Pancreas (tissue), 10 donors: ENCODE measurements at places on chromosomes 13 and 19. TPM values are rescaled to one million over a fixed set of nuclear protein-coding genes. Genes with fewer than 3 reads are reported as not detected.

Gene SIGLEC5
- 0.11 TPM for polyA plus RNA-seq

Gene ZNF600
- polyA plus RNA-seq = 11.0 TPM

Gene RFXAP
- 1.8 TPM for polyA plus RNA-seq

Gene CBARP
- polyA plus RNA-seq = 2.6 TPM

Gene RASAL3
- 7.5 TPM for polyA plus RNA-seq

Gene KRI1
- 41.8 TPM for polyA plus RNA-seq

DNA sequence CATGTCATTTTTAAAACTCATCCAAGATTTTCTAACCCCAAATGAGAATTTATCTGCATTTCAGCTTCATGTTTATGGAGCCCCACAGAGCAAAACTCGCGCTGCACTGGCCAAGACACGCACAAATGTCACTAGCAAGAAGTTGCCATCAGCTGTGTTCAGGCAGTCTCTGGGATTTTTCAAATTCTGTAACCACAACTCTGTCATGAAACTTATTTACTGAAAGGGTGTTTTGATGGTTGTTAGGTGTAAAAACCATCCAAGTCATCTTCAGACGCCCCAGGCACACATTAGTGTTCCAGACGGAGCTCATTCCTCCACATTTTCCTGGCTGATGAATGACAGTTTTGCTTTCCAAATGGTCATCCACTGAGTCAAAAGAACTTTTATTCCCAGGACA, 63.4 kb downstream of the SLC7A1 start:
- no peaks in the 10 kb centered on the region for H3K4me1 ChIP-seq
- no peak for DNase-seq
- H3K27ac ChIP-seq = no peak overlapping the region
- H3K4me3 ChIP-seq = no peak overlapping the region
- no peaks in the 10 kb centered on the region for H3K36me3 ChIP-seq

GRCh38 chr13:110034031-110034549, 247.7 kb upstream of the IRS2 start:
- H3K27me3 ChIP-seq = no peaks in the 10 kb centered on the region
- no peak overlapping the region for H3K27ac ChIP-seq
- no peak overlapping the region for H3K4me3 ChIP-seq
- H3K4me1 ChIP-seq = no peaks in the 10 kb centered on the region
- no peaks in the 10 kb centered on the region for H3K36me3 ChIP-seq

GRCh38 chr19:39971380-39972035, 543 bp downstream of the PSMC4 start:
- DNase-seq = no peak
- H3K4me1 ChIP-seq = peaks cover 7% of the 10 kb centered on the region
- no peaks in the 10 kb centered on the region for H3K27me3 ChIP-seq
- H3K36me3 ChIP-seq = peaks cover 8% of the 10 kb centered on the region
- peak overlapping the region; percentile 60 for H3K4me3 ChIP-seq

GRCh38 chr19:15464394-15465385, at the start of gene RASAL3:
TSS of gene RASAL3 (minus strand) at chr19:15464544. CDS start at chr19:15464358, 186 bp downstream.
- no peak within 1 kb of the TSS for H3K27ac ChIP-seq
- H3K4me3 ChIP-seq = no peak within 1 kb of the TSS
- DNase-seq = no peak
- no peaks in the 10 kb centered on the region for H3K4me1 ChIP-seq
- no peaks in the 10 kb centered on the region for H3K27me3 ChIP-seq

GRCh38 chr19:18259893-18260292, 14.4 kb downstream of the IQCN start:
- H3K4me1 ChIP-seq = no peaks in the 10 kb centered on the region
- no peak overlapping the region for H3K27ac ChIP-seq
- no peaks in the 10 kb centered on the region for H3K27me3 ChIP-seq
- DNase-seq = no peak

DNA sequence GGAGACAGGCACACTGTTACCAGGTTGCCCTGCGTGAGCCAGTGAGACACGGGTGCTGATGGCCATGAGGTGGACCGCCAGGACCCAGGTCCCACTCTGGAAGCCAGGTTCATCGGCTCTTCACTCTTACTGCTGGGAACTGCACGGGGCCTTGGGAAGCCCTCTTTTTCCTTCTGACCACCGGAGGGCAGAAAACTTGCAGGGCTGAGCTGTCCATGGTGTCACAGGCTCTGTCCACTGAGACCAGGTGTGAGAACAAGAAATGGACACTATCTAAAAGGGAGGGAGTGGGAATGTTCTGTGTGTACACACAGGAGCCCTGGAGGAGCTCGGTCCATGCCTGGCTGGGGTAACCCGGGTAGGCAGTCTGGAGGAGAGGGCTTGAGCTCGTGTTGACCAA, 93.4 kb downstream of the UQCRFS1 start:
- H3K36me3 ChIP-seq = no peaks in the 10 kb centered on the region
- no peak overlapping the region for H3K27ac ChIP-seq
- H3K27me3 ChIP-seq = no peaks in the 10 kb centered on the region
- no peak overlapping the region for H3K4me3 ChIP-seq
- DNase-seq = no peak
- H3K4me1 ChIP-seq = no peaks in the 10 kb centered on the region

DNA sequence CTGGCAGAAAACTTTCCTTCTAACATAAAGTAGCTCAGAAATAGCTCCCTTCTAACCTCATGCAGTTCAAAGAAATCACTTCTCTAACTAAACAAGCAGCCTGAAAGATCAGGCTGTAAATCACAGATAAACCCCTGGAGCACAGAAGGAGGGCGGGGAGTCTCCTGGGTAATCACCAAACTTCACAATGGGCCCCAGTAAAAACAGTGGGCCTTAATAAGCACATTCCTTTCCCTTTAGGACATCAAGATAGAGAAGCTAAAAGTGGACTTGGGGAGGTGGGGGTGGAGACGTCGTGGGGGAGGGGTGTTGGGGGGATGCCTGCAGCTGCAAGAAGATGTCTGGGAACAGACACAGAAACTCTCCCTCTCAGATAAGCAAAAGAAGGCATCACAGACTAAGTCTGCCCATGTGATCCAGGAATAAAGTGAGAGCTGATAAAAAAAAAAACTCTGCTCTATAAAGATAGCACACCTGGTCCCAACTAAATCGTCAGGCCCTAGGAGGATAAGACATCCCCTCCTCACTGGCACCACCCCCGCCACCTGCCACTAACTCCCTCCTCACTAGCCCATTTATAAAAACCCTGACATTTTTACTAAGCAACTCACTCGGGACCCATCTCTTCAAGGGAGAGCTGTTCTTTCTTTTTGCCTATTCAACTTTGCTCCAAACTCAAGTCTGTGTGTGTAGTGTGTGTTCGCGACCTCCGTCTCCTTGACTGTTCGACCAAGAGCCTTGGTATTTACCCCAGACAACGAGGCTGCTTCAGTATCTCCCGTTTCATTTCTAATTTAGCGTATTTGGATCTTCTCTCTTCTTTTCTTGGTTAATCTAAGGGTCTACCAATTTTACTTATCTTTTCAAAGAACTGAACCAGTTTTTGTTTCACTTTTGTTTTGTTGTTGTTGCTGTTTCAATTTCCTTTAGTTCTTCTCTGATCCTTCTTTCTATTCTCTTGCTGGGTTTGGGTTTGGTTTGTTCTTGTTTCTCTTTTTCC, 31.7 kb downstream of the DNAJC15 start:
- H3K4me1 ChIP-seq = no peaks in the 10 kb centered on the region
- no peak for DNase-seq
- no peaks in the 10 kb centered on the region for H3K27me3 ChIP-seq
- no peak overlapping the region for H3K27ac ChIP-seq

DNA sequence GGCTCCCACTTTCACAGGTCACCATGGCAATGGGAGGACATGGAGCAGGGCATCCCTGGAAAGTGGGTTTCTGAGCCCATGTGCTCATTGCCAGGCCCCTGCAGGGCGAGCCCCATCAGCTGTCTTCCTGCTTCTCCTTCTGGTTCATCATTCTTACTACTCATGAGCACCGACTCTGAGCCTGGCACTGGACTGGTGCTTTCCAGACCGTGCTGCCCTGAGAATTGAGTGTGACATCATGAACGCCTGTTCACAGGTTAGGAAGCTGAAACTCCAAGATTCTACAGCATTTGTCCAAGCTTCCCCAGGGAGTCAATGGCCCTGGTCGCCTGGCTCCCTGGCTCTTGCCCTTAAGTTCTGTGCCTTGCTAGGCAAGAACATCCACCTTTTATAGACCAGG, 210.4 kb upstream of the ZNF536 start:
- no peak for DNase-seq
- H3K4me1 ChIP-seq = no peaks in the 10 kb centered on the region
- H3K27ac ChIP-seq = no peak overlapping the region
- no peak overlapping the region for H3K4me3 ChIP-seq
- no peaks in the 10 kb centered on the region for H3K36me3 ChIP-seq

GRCh38 chr13:54758795-54759194, 1730.2 kb downstream of the OLFM4 start:
- no peaks in the 10 kb centered on the region for H3K4me1 ChIP-seq
- H3K4me3 ChIP-seq = no peak overlapping the region
- no peak overlapping the region for H3K27ac ChIP-seq
- no peaks in the 10 kb centered on the region for H3K36me3 ChIP-seq
- H3K27me3 ChIP-seq = no peaks in the 10 kb centered on the region
- DNase-seq = no peak

- H3K36me3 ChIP-seq = no peaks in the 10 kb centered on the region
- DNase-seq = no peak
- H3K27me3 ChIP-seq = no peaks in the 10 kb centered on the region
- no peak overlapping the region for H3K27ac ChIP-seq
- H3K4me3 ChIP-seq = no peak overlapping the region
- no peaks in the 10 kb centered on the region for H3K4me1 ChIP-seq
These were observed 118.6 kb upstream of the ZNF536 start for GRCh38 chr19:30253581-30253996.

- no peak overlapping the region for H3K4me3 ChIP-seq
- no peaks in the 10 kb centered on the region for H3K27me3 ChIP-seq
- no peaks in the 10 kb centered on the region for H3K36me3 ChIP-seq
- no peak overlapping the region for H3K27ac ChIP-seq
- H3K4me1 ChIP-seq = no peaks in the 10 kb centered on the region
- no peak for DNase-seq
These were observed 10.6 kb upstream of the OXGR1 start for GRCh38 chr13:97004886-97005285.

DNA sequence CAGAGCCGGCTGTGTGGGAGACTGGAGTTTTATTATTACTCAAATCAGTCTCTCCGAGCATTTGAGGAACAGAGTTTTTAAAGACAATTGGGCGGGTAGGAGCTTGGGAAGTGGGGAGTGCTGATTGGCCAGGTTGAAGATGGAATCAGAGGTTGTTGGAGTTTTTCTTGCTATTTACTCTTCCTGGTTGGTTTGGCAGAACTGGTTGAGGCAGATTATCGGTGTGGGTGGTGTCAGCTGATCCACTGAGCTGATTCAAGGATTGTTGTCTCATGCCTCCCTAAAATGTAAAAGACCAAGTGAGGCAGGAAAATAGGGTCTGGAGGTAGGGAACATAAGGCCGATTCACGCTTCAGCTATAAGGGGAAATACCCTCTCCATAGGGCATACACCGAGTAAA, 1.3 kb upstream of the TDRD12 start:
- no peak for DNase-seq
- no peaks in the 10 kb centered on the region for H3K27me3 ChIP-seq
- no peaks in the 10 kb centered on the region for H3K36me3 ChIP-seq
- no peaks in the 10 kb centered on the region for H3K4me1 ChIP-seq
- H3K27ac ChIP-seq = no peak overlapping the region
- H3K4me3 ChIP-seq = no peak overlapping the region

DNA sequence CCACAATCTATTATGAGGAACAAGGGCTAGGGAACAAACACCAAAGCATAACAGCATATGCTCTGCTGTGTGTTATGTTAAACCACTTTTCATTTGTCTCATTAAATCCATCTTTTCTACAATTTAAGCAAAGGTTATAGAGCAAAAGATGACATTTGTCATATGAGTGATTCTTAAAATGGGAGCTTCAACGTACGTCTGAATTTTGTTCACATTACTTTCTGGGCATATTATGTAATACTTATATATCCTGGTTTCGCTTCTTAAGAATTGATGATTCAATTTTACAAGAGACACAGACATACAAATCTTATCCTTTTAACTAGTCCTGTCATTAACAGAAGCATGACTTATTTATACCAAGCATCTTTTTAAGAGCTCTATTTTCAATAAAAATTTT, 3.3 kb upstream of the TPP2 start:
- no peaks in the 10 kb centered on the region for H3K36me3 ChIP-seq
- H3K4me1 ChIP-seq = peaks cover 12% of the 10 kb centered on the region
- no peak overlapping the region for H3K4me3 ChIP-seq
- H3K27ac ChIP-seq = no peak overlapping the region

DNA sequence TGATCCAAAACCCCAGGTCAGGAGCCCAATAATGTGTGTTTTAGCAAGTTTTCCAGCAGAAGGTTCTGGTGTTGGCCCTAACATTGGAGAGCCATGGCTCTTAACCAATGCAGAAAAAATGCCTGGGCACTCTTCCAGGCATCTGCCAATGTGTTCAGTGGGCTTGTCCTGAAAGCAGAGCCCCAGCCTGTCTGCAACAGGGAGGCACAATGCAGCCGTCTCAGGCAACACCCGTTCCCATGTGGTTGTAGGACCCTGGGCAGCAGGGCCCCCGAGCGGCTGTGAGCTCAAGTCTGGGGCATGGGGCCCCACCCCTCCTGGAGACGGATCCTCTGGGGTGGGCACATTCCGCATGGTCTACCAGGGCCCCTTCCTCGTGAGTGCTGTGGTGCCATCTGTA, 58.1 kb upstream of the SIAH3 start:
- H3K4me3 ChIP-seq = no peak overlapping the region
- no peaks in the 10 kb centered on the region for H3K27me3 ChIP-seq
- H3K27ac ChIP-seq = no peak overlapping the region
- no peaks in the 10 kb centered on the region for H3K36me3 ChIP-seq
- H3K4me1 ChIP-seq = no peaks in the 10 kb centered on the region
- no peak for DNase-seq

DNA sequence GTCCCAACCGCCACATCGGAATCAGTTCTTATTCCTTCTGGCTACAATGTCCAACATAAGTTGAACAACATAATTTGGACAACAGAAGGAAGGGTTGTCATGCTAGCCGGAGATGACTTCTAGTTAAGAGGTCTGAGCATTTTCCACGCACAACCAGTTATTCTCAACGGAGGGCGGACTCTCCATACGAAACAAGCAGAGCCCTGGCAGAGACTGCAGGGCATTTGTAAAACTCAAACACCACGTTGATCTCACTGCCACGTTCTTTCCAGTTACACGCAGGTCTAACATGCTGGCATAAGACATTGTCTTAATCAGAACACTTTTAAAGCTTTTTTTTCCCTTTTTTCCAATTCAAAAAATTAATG, 38.3 kb upstream of the DCUN1D2 start:
- no peak overlapping the region for H3K27ac ChIP-seq
- no peak overlapping the region for H3K4me3 ChIP-seq
- H3K4me1 ChIP-seq = no peaks in the 10 kb centered on the region
- no peaks in the 10 kb centered on the region for H3K27me3 ChIP-seq
- H3K36me3 ChIP-seq = peaks cover 24% of the 10 kb centered on the region

- no peaks in the 10 kb centered on the region for H3K4me1 ChIP-seq
- H3K27ac ChIP-seq = peak overlapping the region; percentile 95
- no peaks in the 10 kb centered on the region for H3K27me3 ChIP-seq
- peak; percentile 97 for DNase-seq
- no peaks in the 10 kb centered on the region for H3K36me3 ChIP-seq
- H3K4me3 ChIP-seq = peak overlapping the region; percentile 64
These were observed 378 bp upstream of the UBE2S start for GRCh38 chr19:55407800-55408532.
